Transverse colon (tissue), 4 donors: ENCODE measurements at places on chromosomes 1 and 21. TPM values are rescaled to one million over a fixed set of nuclear protein-coding genes. Genes with fewer than 3 reads are reported as not detected.

DNA sequence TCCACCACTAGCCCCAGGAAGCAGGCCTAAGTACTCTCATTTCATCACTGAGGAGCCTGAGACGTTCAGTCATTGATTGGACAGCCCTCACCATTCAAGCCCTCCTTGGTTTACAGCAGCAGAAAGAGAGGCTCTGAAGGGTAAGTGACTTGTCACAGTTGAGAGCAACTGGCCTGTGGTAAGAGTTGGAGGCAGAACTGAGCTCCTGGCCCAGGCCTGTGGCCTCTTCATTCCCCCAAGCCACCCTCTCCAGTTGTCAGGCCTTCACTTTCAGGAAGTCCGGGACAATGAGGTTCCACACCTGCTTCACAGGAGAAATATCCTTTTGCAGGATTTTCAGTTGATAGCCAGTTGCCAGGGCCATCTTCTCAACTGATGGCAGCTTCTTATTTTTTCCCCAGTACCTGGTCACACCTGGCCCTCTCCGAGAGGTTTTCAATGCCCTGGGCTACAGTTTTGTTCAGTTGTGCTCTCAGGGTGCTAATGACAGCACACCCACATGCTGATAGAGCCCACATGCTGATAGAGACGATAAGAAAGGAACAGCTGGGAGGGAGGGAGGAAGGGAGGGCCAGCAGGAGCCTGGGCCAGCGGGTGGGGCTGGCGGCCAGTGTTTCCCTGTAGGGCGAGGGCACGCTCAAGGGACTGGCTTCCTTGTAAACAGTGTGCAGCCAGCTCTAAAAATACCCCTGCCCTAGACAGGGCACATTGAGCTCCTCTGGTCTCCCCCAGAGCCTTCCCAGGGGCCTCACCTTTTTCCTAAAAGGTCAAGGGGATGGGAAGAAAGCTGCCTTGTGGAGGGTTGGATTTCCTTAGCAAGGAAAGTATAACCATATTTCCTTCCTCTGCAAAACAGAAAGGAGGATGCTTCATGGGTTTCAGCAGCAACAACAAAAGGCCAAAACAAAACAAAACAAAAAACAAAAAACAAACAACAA is 112.7 kb upstream of the JUN start:
- DNase-seq, result peak; percentile 87

GRCh38 chr1:41925712-41926111 is 7.0 kb upstream of the HIVEP3 start:
- no peak for DNase-seq

DNA sequence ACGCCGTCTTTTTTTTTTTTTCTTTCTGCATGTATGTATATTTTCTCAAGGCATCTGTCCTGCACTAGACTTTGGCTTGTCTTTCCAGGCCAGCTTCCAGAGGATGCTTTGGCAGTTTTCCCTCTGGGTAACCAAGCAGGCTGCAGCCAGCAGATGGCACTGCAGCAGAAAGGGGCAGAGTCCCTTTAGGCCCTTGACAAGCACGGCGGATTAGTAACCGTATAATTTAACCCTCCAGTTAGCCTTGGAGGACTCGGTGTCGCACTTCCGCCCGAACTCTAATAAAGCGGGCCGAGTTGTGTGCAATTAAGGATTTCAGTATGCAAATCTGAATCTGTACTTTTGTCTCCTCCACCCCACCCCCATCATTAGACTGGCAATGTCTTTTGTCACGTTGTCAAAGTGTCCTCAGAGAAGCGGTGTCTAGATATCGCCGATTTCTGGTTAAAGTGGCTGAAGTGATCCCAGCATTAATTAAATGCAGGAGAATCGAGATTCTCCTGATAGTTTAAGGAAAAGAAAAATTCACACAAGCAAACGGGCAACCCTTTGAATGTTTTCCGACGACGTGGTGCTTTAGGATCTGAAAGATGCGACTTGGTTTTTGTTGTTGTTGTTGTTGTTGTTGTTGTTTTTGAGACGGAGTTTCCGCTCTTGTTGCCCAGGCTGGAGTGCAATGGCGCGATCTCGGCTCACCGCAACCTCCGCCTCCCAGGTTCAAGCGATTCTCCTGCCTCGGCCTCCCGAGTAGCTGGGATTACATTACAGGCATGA is 1.1 kb upstream of the TMEM167B start:
- peak; percentile 85 for DNase-seq

- DNase-seq, result peak; percentile 79
Measured at GRCh38 chr1:24151175-24151533, 8.2 kb upstream of the IL22RA1 start.

Gene CD101
- total RNA-seq, result 0.40 TPM
